ENCODE measurements at places on chromosomes 5 and 9.

DNA sequence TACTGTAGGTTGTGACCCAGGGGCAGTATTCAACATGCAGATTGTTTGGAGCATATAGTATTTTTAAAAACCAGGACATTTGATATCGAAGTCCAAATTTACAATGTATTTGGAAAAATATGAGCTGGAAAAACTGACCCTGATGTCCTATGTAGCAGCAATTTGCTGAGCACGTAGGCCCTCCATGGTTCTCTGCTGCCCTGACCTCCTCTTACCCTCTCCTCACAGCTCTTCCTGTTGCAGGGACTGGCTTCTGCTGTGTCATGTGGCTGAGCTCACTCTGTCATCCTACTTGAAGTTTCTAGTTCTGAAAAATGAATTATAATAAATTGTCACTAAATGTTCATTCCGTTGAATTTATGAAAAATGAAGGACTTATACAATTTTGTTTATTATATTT is 4.1 kb upstream of the ASPN start:
- no peak for DNase-seq

DNA sequence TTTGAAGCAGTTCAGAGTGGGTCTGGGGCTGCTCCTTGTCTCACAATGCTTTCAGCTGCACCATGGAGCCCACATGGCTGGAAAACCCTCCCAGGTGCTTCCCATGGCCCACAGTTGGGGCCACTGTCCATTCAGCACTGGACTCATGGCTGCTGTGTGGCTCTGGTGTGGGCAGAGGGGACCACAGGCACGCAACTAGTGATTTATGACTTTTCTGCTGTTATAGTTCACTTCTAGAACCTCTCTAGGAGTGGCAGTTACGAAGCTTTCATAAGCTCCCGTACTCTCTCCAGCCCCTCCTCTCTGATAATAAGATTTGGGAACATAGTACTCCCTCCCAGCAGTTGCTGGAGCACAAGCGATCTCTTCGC is 29.0 kb downstream of the GLRA1 start:
- no peak for DNase-seq

- DNase-seq, result no peak
These were observed 97.0 kb downstream of the TSSK1B start for GRCh38 chr5:113337515-113338415.

DNA sequence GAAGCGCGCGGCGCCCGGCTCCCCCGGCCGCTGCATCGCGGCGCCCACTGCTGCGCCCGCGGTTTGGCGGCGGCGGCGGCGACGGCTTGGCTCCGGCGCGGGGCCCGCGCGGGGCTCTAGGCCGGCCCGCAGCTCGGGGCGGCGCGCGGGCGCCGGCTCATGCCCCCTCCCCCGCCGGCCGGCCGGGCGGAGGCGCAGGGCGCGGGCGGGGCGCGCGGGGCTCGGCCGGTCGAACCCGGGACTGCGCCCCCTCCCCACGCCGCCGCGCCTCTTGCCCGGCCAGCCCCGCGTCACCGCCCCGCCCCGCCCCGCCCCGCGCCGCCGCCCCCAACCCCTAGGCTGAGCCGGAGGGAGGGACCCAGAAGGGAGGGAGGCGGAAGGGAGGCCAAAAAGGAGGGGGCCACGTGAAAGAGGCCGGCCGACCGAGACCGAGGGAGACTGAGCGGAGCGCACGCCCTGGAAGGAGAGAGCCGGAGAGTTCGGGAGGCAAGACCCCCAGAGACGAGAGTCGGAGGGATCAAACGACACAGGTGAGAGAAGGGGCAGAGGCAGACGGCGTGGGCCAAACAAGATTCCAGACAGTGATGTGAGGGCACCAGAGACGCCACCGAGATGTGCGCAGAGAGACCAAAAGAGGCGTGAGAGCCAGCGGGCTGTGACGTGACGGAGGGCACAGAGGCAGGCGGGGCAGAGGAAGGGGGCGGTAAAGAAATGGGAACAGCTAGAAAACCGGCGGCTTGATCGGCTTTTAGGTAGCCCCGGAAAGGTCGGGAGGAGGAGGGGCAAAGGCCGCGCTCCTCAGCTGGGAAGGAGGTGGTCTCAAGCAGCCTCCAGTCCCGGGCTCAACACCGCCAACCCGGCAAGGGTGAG is at the start of gene BARX1:
Gene BARX1, minus strand, starts transcription at position 245 of the 870 bp plus-strand sequence. Its CDS starts 209 bp downstream, at position 36.
- no peak for DNase-seq

DNA sequence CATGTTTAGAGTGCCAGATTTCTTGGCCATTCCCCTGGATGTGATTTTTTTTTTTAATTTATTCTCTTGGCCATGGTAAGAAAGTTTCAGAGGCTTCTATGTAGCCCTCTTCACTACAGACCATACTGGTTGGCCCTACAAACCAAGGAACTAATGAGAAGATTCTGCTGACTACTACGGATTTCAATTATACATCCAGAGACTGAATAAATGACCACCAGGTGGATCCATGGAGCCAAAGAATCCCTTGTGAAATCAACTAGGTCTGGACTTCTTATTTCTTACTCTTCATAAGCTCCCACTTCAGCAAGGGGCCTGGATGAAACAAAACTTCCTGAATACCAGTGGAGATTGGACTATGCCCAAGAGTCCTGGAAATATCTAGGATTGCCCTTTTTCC is 27.6 kb downstream of the ZNF622 start:
- DNase-seq, result no peak

DNA sequence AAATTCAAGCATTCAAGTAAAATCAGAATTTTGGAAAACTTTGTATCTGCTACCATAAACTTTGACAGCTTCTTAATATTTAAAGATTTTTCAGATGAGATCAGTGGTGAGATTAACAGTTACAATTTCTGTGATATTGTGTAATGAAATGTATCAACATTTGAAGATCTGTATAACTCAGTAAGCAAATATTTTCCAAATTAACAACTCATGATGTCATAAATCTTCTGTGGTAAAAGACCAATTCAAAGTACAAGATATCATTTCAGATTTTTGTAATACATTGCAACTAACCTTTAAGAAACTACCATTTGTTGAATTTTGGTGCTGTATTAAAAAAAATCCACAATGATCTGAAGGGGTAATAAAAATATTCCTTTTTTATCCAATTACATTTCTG is 352.2 kb downstream of the KIAA0825 start:
- no peak for DNase-seq

GRCh38 chr9:14403081-14403480 is 89.1 kb upstream of the NFIB start:
- DNase-seq, result no peak

GRCh38 chr9:107465467-107466451 is 23.8 kb downstream of the KLF4 start:
- DNase-seq, result peak; percentile 50

- no peak for DNase-seq
These were observed 20.5 kb downstream of the AQP3 start for GRCh38 chr9:33426843-33427293.

- no peak for DNase-seq
These were observed 222.3 kb downstream of the ARRDC3 start for GRCh38 chr5:91160714-91161285.

DNA sequence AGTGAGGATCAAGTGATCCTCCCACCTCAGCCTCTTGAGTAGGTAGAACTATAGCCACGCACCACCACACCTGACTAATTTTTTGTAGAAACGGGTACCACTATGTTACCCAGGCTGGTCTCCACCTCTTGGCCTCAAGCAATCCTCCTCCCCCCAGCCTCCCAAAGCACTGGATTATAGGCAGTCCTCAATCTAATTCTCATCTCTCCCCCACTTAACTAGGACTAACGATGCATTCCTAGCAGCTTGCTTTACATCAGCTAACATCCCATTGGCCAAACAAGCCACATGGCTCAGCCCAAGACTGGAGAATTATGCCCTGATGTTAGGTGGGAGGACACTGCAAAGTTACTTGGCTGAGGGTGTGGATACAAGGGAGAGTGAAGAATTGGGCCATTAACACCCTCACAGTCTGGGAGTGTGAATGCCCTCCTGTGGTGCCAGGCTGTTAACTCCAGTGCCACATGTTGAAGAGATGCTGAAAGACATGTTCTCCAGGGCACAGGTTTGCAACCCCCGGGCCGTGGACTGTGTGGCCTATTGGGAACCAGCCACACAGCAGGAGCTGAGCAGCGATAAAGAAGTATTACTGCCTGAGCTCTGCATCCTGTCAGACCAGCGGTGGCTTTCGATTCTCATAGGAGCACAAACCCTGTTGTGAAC is 5.3 kb upstream of the ZNF367 start:
- DNase-seq, result no peak

DNA sequence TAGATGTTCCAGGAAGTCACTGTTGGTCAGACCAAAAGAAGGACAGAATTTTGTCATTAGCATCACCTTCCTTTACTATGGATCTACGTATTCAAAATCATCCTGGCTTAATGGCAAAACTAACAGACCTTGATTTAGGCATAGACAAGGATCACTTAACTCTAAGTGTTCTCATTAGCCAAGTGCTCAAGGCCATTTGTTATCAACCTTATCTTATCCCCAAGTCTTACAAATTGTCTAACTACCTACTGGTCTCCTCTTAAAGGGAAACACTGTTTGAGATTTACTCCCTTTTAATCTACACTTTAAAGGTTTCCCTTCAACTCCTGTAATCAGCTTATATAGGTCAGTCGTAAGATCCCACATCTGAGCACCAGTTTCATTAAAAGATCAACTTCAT is 1197.5 kb upstream of the C9orf72 start:
- no peak for DNase-seq

DNA sequence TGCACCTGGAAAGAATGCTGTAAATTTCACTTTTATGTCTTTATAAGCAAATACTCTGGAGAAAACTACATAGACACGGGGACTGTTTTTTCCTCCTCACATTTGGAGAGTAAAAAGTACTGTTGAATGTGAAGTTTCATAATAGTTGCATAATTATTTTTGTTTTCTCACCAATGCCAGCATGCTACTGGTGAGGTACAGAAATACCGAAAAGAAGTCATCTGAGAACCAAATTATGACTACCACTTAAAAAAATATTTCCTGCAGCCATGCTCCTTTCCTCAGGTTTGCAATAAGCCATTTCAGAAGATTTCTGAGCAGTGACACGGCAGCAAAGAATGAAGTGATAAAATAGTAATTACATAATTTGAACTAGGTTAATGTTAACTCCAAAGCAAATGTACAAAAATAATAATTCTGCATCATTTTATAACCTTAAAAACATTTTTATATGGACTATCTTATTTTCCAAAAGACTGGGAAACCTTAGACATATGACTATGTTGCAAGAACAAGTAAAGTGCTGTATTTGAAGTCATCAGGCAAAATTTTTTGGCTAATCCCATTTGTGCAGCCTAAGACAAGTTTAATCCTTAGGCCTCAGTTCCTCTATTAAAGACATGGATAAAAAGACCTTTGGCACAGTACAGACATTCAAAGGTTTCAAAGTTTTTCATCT is 144.7 kb downstream of the PCSK1 start:
- DNase-seq, result no peak

GRCh38 chr5:156473269-156473908 is 146.4 kb downstream of the SGCD start:
- no peak for DNase-seq

DNA sequence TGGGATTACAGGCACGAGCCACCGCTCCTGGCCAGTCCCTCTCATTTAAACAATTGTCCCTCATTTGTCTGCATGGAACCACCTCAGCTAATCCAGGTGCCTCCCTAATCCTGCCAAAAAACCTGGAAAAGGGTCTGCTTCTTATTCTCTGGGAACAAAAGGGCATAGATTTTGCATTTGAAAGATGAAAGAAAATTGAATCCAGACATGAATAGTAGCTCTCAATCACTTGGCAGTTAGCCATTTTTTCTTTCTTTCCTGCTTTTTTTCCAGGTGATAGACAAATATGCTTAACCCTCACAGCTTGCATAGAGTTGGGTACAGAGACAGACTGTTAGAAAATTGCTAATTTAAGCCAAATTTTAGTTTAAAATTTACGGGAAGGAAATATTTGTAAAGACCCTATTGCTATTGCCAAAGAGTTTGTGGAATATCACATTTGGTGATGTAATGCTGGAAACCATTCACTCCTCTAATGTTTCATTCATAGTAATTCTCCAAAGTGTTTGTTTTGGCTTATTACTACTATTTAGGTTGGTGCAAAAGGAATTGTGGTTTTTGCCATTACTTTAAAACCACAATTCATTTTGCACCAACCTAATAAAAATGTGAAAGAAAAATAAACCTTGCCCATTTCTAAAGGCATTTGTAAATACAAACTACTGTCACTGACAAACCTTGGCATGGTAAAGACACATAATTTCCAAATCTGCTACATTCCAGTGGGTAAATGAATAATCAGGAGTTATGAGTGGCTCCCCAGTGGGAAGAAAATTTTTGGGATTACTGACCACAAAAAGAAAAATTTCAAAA is 80.5 kb upstream of the JAK2 start:
- no peak for DNase-seq

DNA sequence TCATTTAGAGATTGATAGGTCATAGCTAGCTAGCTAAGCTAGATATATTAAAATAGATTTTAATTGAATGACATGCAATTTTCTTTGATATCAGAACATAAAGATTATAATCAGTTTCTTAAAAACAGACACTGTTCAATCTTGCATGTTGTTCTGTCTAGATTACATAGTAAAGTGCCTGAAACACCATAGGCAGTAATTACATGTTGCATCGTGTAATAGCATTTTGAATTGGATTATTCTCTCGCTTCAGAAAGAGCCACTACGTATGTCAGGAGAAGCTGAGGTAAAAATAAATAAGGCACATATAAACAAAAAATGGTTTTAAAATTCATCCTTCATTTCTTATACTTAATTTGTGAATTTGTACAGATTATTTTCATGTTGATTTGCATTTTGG is 148.0 kb upstream of the CDH12 start:
- no peak for DNase-seq

DNA sequence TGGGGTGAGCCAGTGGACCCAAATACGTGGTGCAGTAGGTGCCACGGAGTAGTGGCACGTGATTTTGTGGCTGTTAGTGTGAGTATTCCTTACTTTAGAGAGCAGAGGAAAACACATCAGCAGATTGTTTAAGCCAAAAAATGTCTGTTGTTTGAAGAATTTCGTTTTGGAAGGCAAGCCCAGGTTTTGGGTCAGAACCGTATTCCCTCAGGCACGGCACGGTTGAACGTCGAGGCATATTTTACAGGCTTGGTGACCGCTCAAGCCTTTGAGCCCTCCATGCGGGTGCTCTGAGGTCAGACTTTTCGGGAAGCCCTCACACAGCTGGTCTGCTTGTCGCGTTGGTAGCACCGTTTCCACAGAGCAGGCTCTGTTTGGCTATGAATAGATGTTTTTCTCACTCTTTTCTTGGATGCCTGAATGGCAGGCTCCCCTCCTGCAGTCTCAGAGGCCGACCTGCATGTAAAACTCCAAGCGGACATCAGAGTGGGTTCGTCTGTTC is 27.2 kb downstream of the NEK6 start:
- peak; percentile 65 for DNase-seq

DNA sequence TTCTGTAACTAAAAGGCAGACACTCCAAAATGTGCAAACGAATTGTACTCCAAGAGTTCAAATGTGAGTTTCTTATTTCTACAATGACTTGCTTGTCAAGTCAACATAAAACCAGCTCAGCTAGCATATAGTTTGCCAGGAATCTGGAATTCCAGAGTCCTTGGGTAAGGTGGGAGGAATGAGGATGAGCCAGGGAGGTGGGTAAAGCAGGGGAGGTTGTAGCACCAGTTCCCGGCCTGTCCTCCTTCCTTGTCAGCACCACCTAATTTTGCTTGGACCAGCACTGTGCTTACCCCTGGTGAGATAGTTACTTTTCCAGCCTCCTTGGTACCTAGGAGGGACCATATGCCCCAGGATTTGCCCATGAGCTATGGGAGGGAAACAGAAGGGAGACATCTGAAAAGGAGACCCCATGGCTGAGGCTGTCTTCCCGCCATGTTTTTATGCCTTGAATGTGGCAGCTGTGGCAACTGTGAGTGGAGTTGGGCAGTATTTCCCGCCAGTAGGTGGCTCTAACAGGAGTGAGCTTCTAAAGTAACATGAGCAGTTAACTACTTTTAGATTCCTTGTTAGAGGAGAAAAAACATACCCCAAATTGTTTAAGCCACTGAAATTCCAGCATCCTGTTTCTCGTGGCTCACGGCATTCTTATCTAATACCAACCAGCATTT is 302.5 kb downstream of the TENT4A start:
- no peak for DNase-seq

Measured in midbrain (tissue), 1 donor.